HT1080 (cell line): ENCODE measurements at places on chromosomes 11 and 22. TPM values are rescaled to one million over a fixed set of nuclear protein-coding genes. Genes with fewer than 3 reads are reported as not detected.

The P2RX3 gene
- total RNA-seq, result not detected in 2 replicates

The GDPD4 gene
- total RNA-seq, result not detected in 2 replicates

The ACTN3 gene
- total RNA-seq, result not detected in 2 replicates

The LRRN4CL gene
- total RNA-seq, result 0.13 and 0.20 TPM in 2 replicates

The SULT4A1 gene
- total RNA-seq, result 0.26 and 0.33 TPM in 2 replicates

The RNF141 gene
- 8.6 and 11.0 TPM in 2 replicates for total RNA-seq

The KCTD14 gene
- total RNA-seq, result 15.0 and 20.1 TPM in 2 replicates
